ENCODE measurements at places on chromosomes 1 and 21. TPM values are rescaled to one million over a fixed set of nuclear protein-coding genes. Genes with fewer than 3 reads are reported as not detected.

GRCh38 chr1:9718006-9718680 is 66.6 kb downstream of the PIK3CD start:
- no peak for DNase-seq

- no peak for DNase-seq
Measured at GRCh38 chr1:221910222-221910621, 168.3 kb upstream of the DUSP10 start.

GRCh38 chr1:159077120-159077961 is 775 bp upstream of the AIM2 start:
- no peak for DNase-seq

DNA sequence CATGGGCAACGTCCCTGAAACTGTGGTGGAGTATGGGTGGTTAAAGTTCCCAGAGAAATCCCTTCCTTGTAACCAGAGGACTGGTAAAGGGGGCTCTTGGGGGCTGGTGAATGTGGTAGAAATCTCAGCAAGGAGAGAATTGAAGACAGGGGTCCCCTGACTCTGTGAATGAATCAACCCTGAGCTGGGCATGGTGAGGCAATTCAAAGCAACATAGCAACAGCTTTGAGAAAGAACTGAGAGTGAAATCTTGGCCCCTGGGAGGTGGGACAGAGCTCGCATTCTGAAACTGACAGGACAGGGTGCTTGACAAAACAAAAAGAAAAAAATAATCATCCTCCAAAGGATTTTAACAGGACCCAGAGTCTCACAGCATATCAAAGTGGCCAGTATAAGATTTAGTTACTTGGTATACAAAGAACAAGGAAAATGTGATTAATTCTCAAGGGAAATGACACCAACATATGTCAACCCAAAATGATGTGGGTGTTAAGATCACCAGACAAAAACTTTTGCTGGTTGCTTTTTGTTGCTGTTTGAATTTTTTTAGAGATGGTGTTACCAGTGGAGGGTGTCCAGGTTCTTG is 11.7 kb upstream of the SUMO3 start:
- DNase-seq = no peak

The UMODL1 gene
- total RNA-seq = not detected

GRCh38 chr1:72075425-72075824 is 206.9 kb downstream of the NEGR1 start:
- no peak for DNase-seq

- DNase-seq = no peak
Measured at GRCh38 chr1:48701445-48701844, 75.2 kb downstream of the BEND5 start.

DNA sequence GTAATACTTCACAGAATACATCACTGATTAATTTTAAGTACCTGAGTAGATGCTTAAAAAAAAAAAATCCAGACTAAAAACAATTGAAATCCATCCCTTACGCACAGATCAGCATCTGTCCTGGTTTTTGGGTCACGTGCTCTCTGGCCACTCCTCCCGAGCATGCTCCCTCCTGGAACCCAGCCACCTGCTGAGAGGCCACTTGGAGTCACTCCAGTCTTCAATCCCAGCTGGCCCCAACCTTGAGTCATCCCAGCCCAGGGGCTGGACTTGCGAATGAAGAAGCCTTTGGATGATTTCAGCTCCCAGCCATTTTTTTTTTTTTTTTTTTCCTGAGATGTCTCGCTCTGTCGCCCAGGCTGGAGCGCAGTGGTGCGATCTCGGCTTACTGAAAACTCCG is 8.9 kb downstream of the MAP1LC3C start:
- peak; percentile 85 for DNase-seq

The NPHS2 gene
- total RNA-seq = not detected

The PGLYRP3 gene
- total RNA-seq = not detected

The CELF3 gene
- total RNA-seq = 1.2 TPM

GRCh38 chr1:208885060-208885459 is 640.9 kb upstream of the PLXNA2 start:
- no peak for DNase-seq
